GM13977 (cell line): ENCODE measurements at places on chromosomes 13 and 19.

DNA sequence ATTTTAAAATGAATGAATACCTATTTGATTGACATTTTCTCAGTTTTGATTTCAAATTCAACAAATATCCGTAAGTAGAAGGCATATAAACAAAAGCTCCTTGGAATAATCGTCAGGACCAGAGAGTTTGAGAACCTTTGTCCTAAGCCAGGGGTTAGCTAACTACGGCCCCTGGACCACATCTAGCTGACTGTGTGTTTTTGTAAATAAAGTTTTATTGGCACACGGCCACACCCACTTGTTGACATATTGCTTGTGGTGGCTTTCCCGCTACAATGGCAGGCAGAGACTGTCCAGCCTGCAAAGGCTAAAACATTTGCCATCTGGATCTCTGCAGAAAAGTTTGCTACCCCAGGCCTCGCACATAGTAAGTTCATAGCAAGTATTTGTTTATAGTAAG lies 83.4 kb downstream of the GNG7 start:
- DNase-seq = no peak

- no peak for DNase-seq
Measured at GRCh38 chr19:1799695-1800342, 12.3 kb downstream of the ATP8B3 start.

- DNase-seq = no peak
Measured at GRCh38 chr19:6070720-6071485, 39.4 kb downstream of the RFX2 start.

- DNase-seq = no peak
Measured at GRCh38 chr13:99123101-99124045, 77.3 kb upstream of the UBAC2 start.

DNA sequence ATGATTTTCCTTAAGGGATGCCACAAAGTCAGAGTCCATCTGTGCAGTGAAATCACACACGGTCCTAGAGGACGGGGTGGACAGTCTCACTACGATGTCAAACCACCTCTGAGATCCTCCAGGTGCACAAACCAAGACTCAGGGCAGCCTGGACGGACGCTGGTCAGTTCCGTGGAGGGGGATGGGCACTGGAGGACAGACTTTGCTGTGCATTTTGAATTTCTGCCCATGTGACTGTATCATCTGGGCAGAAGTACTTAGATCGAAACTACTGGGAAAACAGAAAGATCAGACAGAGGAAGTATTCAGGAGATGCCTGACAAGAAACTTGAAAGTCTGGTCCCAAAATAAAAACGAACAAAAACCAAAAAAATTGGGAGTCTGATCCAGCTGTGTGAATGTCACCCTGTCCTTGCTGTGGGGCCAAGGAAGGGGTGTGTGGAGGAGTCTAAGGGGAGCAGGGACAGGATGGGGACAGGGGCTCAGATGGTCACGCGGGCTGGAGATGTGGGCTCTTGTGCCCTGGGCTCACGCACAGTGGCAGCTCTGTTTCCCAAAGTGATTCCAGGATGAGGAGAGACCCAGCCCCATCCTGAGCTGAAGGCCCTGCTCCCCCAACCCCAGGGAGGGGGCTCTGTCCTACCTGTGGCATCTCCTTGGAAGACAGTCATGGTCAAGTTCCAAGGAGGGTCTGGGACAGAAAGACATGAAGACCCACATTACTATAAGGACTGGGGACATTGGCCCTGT lies 1.5 kb downstream of the SIGLEC8 start:
- no peak for DNase-seq

- no peak for DNase-seq
Measured at GRCh38 chr13:100836711-100837110, 162.1 kb upstream of the TMTC4 start.

DNA sequence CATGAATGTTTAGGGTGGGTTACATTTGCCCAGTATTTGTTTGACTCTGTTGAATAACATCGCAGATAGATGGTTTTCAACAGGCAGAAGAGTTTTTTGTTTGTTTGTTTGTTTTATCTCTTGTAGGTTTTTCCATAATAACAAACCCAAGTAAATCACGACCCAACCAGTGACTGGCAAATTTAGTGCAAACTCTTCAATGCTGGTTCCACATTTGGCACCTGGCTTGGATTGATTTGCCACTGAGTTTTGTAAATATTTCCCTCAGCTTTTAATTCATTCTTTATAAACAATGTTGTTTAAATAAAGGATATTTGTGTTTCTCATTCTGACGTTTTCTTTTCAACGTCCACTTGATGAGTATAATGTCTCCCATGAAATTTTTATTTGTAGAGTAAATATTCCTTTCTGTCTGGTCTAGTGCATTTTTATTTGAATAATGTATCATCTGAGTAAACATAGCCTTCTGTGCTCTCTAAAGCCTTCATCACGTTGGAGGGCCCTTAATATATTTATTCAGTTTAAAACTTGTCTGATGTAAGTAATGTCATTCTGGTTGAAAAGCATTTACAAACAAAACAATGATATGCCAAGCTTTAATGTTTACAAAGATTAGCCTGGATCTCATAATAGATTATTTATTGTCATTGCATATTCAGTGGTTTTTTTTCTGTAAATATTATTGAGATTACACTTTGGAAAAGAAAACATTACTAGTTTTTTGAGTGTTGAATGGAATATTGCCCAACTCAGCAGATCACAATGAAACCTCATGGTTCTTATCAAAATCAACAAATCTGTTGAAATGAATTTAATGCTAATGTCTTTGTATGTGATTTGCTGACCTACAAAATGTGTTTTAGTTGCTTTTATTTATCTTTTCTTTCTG lies 90.4 kb upstream of the PEG3 start:
- no peak for DNase-seq

DNA sequence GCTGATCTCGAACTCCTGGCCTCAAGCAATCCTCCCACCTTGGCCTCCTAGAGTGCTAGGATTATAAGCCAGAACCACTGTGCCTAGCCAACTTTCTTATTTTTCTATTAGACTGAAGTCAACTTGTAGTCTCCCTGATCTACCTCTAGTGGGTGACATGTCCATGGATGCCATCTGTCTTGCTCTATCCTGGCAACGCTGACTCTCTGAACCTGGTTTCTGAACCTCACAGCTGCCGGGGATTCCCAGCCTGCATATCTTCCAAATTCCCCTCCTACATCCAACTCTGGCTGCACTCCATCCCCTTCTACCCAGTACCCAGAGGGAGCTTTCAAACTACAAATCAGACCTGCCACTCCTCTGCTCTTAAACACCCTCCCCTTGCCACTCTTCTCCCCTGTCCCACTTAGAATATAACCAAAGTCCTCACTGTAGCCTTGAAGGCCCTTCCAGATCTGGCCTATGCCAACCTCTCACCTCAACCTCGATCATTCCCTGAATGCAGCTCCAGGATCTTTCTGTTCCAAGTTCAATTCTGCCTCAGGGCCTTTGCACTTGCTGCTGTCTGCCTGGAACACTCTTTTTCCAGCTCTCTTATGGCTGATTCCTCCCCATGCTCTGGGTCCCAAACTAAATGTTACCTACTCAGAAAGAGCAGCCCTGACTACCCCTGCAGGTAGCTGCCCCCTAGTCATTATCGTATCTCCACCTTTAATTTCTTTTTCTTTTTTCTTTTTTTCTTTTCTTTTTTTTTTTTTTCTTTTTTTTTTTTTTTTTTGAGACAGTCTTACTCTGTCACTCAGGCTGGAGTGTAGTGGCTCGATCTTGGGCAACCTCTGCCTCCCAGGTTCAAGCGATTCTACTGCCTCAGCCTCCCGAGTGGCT lies 2.2 kb downstream of the CLIP3 start:
- no peak for DNase-seq

DNA sequence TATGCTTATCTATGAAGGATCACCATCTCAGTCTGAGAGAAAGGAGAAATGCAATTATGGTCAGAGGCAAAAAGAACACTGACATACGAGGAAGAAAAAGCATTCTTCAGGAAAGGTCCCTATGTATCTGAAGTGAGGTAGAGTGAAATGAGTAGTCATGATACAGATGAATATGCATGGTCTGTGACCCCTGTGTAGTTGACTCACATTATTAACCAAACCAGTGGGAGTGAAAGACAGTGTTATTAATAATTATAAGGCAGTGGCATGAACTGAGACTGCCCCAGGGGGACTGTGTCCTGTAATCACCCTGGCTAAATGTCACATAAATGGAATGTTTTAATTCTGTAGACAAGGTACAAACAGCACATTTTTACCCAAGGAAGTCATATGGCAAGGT lies 1320.2 kb upstream of the PCDH9 start:
- no peak for DNase-seq
